ENCODE measurements at places on chromosomes 11 and 22.

GRCh38 chr22:32175115-32175514 lies 16.0 kb upstream of the C22orf42 start:
- no peak for DNase-seq

GRCh38 chr11:71327156-71328085 lies 75.0 kb upstream of the SHANK2 start:
- DNase-seq: no peak

DNA sequence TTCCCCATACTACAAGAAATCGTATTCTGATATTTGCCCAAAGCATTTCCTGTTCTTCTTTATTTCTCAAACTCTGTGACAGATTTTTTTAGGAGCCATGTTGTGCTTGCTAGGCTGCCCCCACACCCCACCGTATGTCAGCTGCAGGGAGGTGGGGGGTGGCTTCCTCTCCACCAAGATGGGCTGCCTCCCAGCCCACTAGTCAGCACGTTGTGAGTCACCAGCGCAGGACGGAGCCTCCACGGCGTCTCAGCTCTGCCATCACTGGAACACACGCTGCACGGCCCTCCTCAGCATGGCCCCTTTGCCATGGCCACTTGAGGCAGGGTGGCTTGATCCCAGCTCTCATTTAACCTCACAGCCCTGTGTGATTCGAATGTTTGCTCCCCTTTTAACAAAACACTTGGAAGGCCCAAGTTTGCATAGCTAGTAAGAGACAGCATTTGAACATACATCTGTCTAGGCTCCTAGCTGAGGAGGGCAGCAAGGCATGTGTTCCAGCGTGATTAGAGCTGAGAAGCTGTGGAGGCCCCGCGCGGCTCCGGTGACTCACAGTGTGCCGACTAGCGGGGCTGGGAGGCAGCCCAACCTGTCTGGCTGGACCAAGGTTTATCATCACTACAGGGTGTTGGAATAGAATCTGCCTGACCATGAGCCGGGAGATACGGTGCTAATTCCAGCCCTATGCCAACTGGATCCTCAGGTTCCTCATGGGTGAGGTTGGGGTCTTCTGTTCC lies 180.7 kb upstream of the NCAM1 start:
- peak; percentile 56 for DNase-seq

GRCh38 chr11:68659158-68659921 lies 25.0 kb upstream of the GAL start:
- DNase-seq: peak; percentile 97

- DNase-seq: no peak
Measured at GRCh38 chr11:36002196-36002595, 58.3 kb downstream of the LDLRAD3 start.

- no peak for DNase-seq
Measured at GRCh38 chr11:75263944-75264349, 23.4 kb downstream of the TPBGL start.
